Suprapubic skin (tissue), 4 donors: ENCODE measurements at places on chromosomes 11 and 22.

GRCh38 chr11:111976767-111977145 lies 39.6 kb downstream of the DIXDC1 start:
- DNase-seq, result no peak
- peak overlapping the region; percentile 76 for H3K4me3 ChIP-seq
- peaks cover 38% of the 10 kb centered on the region for H3K4me1 ChIP-seq
- peak overlapping the region; percentile 75 for H3K27ac ChIP-seq

GRCh38 chr22:36374603-36375024 lies 13.2 kb downstream of the MYH9 start:
- H3K4me3 ChIP-seq, result no peak overlapping the region
- H3K27me3 ChIP-seq, result no peaks in the 10 kb centered on the region
- DNase-seq, result no peak
- no peaks in the 10 kb centered on the region for H3K36me3 ChIP-seq

DNA sequence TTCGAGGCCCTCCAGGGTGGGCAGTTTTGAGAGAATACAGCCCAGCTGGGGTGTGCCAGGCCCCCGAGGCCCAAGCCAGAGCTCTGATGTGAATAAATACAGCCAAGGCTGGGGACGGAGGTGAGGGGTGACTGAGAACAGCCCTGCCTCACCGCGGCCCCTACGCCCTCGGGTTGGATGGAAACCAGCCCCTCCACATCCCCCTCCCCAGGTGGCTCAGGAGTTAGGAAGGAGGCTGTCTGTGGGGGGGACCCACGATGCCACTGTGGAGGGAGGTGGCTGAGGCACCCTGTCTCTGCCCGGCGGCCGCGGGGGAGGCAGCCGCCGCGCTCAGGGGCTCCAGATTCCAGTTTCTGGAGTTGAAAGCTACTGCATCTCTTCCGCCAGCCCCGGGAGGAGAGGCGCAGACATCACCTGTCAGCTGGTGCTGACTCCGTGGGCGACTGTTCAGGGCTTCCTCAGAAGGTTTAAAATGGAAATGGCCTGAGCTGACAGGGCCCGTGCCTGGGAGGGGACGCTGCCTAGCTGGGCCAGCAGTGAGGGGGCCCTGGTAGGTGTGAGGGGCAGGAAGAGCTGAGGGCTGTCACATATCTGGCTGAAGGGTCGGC lies 1.4 kb downstream of the FLRT1 start:
- no peak for DNase-seq
- peaks cover 23% of the 10 kb centered on the region for H3K4me1 ChIP-seq
- peak overlapping the region; percentile 53 for H3K4me3 ChIP-seq
- H3K27me3 ChIP-seq, result peaks cover 33% of the 10 kb centered on the region

DNA sequence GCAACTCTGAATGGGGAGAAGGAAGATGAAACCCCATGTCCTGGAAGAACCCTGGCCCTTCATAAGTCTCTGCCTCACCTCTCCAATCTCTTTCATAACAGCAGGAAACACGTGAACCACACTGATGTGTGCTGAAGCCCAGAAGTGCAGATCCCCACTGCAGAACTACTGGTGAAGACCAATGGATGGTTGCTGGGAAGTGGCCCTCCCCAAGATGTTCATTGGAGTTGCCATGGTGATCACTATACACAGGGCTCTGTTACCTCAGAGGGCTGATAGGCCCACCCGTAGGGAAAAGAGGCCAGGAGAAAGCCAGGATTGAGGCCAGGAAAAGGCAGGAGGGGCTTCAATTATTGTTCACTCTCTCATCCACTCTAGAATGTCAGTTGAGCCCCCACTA lies 11.6 kb downstream of the TST start:
- no peaks in the 10 kb centered on the region for H3K27me3 ChIP-seq
- no peak for DNase-seq
- H3K4me1 ChIP-seq, result peaks cover 8% of the 10 kb centered on the region
- H3K4me3 ChIP-seq, result no peak overlapping the region

- no peak for DNase-seq
- H3K4me1 ChIP-seq, result peaks cover 65% of the 10 kb centered on the region
- H3K36me3 ChIP-seq, result no peaks in the 10 kb centered on the region
- no peak overlapping the region for H3K4me3 ChIP-seq
- no peaks in the 10 kb centered on the region for H3K27me3 ChIP-seq
- peak overlapping the region; percentile 61 for H3K27ac ChIP-seq
Observed at GRCh38 chr22:38696606-38697424, 3.9 kb downstream of the JOSD1 start.

DNA sequence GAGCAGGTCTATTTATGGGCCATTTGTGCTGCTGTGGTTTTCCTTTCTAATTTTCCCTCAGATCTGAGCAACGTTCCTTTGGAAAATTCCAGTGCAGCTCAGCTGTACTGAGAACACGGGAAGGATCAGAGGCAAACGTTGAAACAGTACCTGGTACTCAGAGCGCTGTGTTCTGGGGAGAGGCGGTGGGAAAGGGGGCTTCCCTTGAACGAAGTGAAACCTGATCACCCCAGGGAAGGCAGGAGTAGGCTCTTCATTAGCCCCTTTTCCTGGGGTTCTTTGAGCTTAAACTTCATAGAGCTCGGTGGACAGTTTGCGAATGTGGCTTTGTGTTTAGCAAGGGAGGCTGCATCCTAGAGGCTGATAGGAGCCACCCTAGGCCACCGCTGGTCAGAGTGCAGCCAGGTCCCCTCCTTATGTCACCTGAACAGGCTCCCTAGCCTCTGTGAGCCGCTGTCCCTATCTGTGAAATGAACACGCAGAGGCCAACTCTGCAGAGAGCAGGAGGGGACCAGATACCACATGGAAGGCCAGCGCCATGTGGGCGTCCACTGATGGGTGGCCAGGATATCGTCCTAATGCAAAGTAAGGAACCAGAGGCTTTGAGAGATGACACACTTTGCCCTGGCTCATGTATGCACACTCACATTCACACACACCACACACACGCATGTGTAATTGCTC lies 1464.8 kb downstream of the BRD1 start:
- H3K4me3 ChIP-seq, result no peak overlapping the region
- no peak overlapping the region for H3K27ac ChIP-seq
- peaks cover 12% of the 10 kb centered on the region for H3K27me3 ChIP-seq
- H3K36me3 ChIP-seq, result no peaks in the 10 kb centered on the region
- DNase-seq, result peak; percentile 61
- no peaks in the 10 kb centered on the region for H3K4me1 ChIP-seq

GRCh38 chr22:35587447-35587870 lies 29.7 kb downstream of the MB start:
- no peak overlapping the region for H3K4me3 ChIP-seq
- H3K4me1 ChIP-seq, result peaks cover 17% of the 10 kb centered on the region
- no peaks in the 10 kb centered on the region for H3K27me3 ChIP-seq
- DNase-seq, result no peak

DNA sequence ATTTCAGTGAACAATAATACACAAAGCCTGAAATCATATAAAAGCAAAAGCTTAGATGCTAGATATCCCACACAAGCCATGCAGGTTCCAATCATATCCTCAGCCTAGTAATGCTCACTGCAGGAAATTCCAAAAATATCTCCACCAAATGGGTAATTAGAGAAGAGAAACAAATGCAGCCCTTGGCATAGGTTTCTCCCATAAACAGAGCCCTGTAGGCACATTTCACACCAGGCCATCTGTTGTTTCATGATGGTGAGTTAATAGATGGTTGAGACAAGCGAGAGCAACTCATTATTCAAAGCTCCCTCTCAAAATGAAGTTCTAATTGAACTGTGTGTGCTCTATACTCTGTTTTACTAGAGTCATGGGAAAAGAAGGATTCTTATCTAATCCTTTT lies 154.6 kb upstream of the TRPC6 start:
- H3K4me1 ChIP-seq, result no peaks in the 10 kb centered on the region
- H3K27me3 ChIP-seq, result no peaks in the 10 kb centered on the region
- H3K36me3 ChIP-seq, result no peaks in the 10 kb centered on the region
- H3K4me3 ChIP-seq, result no peak overlapping the region
- no peak for DNase-seq

- no peak overlapping the region for H3K4me3 ChIP-seq
- DNase-seq, result no peak
- peaks cover 13% of the 10 kb centered on the region for H3K4me1 ChIP-seq
- H3K27me3 ChIP-seq, result no peaks in the 10 kb centered on the region
- H3K27ac ChIP-seq, result no peak overlapping the region
Observed at GRCh38 chr11:68439355-68440065, 21.0 kb upstream of the PPP6R3 start.

GRCh38 chr11:67062526-67063373 lies 6.1 kb downstream of the RHOD start:
- H3K27me3 ChIP-seq, result no peaks in the 10 kb centered on the region
- no peaks in the 10 kb centered on the region for H3K36me3 ChIP-seq
- no peak overlapping the region for H3K27ac ChIP-seq
- no peak overlapping the region for H3K4me3 ChIP-seq

GRCh38 chr11:121153472-121153871 lies 52.4 kb downstream of the TECTA start:
- no peak overlapping the region for H3K4me3 ChIP-seq
- H3K4me1 ChIP-seq, result no peaks in the 10 kb centered on the region
- H3K36me3 ChIP-seq, result no peaks in the 10 kb centered on the region

DNA sequence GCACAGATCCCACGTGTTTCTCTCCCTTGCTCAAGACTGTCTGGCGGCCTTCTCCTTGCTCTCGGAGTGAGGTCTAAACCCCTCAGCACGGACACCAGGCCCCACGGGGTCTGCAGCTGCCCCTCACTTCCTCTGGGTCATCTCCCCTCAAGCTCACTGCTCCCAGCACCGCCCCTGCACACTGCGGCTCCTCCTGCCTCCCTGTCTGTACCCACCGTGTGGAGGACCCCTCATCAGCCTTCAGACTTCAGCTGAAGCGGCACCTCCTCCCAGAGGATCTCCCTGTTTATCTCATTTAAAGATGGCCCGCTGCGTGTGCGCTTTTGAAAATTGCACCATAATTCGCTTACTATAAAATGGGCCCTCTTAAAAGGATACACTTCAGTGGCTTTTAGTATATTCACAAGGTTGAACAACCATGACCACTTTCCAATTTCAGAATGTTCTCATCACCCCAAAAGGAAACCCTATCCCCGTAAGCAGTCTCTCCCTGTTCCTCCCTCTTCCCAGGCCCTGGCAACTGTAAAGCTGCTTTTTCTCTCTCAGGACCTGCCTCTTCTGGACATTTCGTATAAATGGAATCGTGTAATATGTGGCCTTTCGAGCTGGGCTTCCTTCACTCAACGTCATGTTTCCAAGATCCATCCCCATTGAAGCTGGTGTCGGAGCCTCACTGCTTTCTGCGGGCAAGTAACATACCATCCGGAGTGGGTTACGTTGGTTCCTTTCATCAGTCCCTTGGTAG lies 14.4 kb upstream of the TPCN2 start:
- no peaks in the 10 kb centered on the region for H3K4me1 ChIP-seq
- H3K27ac ChIP-seq, result no peak overlapping the region
- no peaks in the 10 kb centered on the region for H3K27me3 ChIP-seq
- H3K4me3 ChIP-seq, result no peak overlapping the region

DNA sequence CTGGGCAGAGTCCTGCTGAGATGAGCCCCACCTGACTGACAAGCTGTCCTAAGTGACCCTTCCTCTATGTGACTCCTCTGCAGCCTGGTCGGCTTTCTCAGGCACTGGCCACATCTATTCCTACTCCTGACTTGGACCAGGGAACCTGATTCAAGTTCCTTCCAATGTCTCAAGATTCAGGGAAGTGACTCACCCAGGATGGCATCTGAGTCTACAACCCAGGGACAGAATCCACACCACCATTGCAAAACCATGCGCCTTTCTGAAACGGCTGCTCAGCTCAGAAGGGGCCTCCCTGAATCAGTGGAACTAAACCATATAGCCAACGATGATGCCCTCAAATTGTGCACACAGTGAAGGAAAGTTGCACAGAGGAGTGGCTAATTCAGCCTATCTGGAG lies 63.9 kb upstream of the CSNK2A3 start:
- no peak overlapping the region for H3K27ac ChIP-seq
- H3K27me3 ChIP-seq, result no peaks in the 10 kb centered on the region
- H3K36me3 ChIP-seq, result no peaks in the 10 kb centered on the region
- H3K4me3 ChIP-seq, result no peak overlapping the region

DNA sequence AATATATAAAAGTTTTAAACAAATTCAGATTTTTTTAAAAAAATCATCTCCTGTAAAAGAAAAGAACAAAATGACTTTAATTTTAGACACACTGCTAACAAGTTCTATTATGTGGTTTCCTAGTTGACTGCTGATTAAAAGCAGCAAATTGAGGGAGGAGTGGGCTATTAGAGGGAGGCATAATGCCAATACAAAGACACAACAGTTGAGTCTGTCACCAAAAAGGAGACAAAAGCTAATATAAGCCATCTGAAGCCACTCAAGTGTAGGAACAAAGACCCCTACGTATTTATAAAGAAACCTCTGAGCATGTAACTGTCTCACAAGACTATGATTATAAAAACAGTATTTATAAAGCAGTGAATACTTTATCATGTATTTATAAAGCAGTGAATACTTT lies 28.6 kb downstream of the TMEM123 start:
- H3K4me1 ChIP-seq, result peaks cover 25% of the 10 kb centered on the region
- H3K27me3 ChIP-seq, result no peaks in the 10 kb centered on the region
- no peak for DNase-seq

- no peaks in the 10 kb centered on the region for H3K27me3 ChIP-seq
- no peak overlapping the region for H3K27ac ChIP-seq
- H3K36me3 ChIP-seq, result no peaks in the 10 kb centered on the region
- DNase-seq, result no peak
Observed at GRCh38 chr11:85772695-85773094, 38.2 kb downstream of the SYTL2 start.

DNA sequence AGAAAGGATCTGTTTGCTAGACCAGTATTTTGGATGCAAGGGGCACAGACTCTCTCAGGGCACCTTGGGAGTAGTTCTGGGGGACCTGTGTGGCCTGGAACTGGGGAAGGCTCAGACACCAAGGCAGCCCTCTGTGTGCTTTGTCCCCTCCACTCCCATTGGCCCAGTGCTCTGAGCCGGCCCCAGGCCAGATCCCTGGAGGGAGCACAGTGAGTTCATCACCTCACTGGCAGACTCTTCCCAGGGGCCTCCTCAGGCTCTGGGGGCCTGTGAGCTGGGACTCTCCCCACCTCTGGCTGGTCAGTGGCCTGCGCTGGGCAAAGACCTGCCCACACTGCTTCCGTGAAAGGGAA lies 51.7 kb downstream of the CHRDL2 start:
- H3K4me3 ChIP-seq, result no peak overlapping the region
- H3K27ac ChIP-seq, result no peak overlapping the region
- no peak for DNase-seq
- H3K4me1 ChIP-seq, result peaks cover 12% of the 10 kb centered on the region

DNA sequence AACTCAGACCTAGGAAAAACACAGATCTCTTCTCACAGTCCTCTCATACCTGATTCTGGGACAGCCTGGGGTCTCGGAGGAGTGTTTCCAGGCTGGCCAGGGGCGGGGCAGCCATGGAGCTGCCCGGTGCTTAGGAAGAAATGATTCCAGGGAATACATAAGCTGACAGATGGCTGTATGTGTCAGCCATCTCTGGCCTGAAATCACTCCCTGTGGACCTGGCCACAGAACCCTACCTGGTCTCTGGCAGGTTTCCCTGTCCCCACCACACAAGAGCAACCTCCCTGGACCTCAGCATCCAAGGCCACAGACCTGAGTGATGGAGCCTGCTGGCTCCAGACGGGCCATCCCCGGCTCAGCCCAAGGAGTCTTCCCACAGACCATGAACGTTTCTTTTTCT lies 10.0 kb downstream of the GGA1 start:
- no peak overlapping the region for H3K27ac ChIP-seq
- no peak overlapping the region for H3K4me3 ChIP-seq
- DNase-seq, result no peak

DNA sequence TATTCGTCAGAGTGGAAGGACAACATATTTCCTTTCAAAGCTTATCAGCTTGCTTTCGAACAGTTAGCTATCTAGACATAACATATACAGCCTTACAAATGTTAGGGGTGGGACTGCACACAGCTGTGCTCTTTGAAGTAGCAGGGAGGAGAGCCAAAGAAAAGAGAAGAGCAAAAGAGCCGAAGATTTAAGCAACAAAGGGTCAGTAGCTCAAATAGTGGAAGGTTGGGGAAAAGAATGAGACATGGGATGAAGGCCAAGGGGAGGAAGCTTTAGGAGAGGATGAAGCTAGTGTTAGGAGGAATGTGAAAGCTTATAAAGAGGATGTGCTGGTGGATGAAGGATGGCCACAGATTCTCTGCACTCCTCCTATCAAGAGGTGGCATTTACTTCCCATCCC lies 31.8 kb upstream of the IGSF22 start:
- no peaks in the 10 kb centered on the region for H3K4me1 ChIP-seq
